NCI-H1694 treated with DMSO at 0.1 percent for 48 hours (cell line): ENCODE measurements at places on chromosomes 5 and 9.

GRCh38 chr5:166505544-166505943 lies 1785.9 kb upstream of the WWC1 start:
- DNase-seq, result no peak

- no peak for DNase-seq
These were observed 143.4 kb downstream of the FAM114A2 start for GRCh38 chr5:153895266-153895665.

DNA sequence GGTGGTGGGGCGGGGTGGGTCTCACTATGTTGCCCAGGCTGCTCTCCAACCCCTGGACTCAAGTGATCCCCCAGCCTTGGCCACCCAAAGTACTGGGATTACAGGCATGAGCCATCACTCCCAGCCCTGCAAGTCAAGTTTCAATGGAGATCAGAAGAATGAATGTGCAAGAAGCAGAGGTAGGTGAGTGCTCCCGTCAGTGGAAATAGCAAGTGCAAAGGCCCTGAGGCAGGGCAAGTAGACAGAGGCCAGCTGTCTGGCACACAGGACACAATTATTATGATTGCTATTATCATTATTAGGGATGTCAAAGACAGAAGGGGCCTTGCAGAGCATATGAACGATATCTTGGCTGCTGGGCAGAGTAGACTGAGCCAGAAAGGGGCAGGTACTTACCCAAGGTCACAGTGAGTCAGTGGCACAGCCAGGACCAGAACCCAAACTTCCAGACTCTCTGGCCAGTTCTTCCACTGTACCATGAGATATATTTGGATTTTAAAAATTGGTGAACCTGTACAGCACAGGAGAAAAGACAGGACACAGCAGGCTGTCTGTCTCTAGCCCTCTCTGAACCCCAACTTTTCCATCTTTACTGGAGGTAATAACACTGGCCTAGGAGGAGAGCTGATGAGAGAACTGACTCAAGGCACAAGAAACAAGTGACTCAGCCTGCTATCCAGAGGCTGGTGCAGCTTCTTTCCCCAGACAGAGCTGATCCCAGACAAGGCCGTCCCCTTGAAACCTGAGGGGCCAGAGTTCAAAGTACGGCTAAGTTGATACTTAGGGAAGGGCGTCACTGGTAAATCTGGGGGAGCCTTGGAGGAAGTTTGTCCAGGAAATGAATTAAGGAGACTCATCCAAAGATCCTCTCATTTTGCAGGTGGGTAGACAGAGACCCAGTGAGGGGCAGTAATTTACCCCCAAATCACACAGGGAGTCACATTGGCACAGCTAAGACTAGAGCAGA lies 1.4 kb downstream of the HDHD3 start:
- no peak for DNase-seq

DNA sequence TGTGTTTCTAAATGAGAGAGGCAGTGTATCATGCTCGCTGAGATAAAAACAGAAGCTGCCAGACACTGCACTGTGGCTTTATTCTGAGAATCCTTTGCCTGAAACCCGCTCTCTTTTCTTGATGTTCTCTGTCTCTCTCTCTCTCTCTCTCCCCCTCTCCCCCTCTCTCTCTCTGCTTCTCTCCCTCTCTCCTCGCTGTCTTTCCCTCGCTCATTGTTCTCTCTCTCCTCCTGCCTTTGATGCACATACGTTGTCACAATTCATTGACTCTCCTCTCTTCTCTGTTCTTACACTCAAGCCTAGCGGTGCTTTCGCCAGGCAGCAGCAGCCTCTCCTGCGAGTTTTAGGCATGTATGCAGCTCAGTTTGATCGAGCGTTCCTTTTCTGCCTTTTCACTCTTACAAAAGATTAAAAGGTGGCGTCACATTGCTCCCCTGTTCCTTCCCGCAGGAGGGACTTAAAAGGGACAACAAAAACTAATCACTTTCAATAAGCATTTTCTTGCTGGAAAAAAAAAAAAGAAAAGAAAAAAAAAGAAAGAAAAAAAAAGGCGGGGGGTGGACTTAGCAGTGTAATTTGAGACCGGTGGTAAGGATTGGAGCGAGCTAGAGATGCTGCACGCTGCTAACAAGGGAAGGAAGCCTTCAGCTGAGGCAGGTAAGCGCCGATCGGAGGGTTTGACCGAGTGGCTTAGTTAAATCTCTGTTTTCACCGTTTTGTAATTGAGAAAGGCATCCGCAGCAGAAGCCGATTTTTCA lies 717.9 kb upstream of the WWC1 start:
- DNase-seq, result peak; percentile 72

DNA sequence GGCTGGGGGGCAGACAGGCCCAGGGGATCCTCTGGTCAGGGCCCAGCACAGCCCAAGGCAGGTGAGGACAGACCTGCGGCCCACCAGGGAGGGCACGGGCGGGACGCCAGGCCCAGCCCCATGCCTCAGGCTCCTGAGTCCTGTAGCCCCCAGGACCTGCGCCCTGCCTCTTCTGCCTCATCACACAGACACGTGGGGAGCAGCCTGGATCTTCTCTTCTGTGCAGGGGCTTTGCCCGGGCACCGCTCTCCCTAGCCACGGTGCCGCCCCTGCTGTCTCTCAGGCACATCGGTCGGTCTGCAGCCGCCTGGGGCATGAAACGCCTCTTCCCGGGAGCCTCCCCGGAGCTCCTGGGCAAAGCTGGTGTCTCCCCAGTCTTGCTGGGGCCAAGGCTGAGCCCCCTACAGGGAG lies 40.2 kb upstream of the EGFL7 start:
- no peak for DNase-seq

DNA sequence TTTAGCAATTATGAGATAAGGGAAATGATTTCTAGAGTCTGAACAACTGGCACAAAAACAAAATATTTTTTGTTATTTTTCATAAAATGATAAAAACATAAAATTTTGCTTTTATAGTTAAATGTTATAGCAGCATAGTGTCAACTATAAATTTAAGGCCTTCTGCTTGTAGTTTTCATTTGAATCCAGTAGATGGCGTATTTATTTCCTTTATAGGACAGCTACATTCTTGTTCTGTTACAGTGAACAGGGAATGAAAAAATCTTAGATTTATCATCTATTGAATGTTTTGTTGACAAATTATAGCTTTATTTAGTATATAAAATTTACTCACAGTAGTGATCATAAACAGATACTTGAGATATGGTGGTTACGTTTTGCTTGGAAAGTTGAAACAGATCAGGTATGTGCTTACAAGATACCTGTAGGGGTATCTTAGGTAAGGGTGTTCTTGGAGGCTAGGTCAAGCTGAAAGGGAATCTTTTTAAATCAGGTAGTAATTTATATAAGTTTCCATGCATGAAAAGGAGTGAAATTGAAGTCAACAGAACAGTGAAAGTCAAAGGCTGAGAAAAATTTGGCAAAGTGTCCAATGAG lies 239.3 kb upstream of the GRIN3A start:
- peak; percentile 56 for DNase-seq

DNA sequence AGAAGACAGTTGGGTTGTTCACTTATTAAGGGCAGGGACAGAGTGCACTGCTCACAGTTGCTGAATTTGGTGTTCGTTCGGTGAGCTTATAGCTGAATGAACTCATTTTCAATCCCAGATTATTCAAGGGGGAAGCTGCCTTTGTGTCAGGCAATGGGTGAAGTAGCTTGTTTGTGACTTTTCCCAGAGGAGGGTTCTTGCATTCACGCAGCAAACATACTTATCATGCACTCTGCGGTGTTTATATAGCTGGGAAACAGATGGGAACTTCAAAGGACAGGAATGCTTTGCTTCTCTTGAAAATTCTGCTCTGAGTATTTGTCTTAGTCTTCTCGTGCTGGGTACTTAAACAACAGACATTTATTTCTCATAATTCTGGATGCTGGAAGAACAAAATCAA lies 64.7 kb upstream of the ABCA1 start:
- peak; percentile 19 for DNase-seq

GRCh38 chr9:113317777-113318176 lies 14.6 kb upstream of the RNF183 start:
- DNase-seq, result no peak

- no peak for DNase-seq
These were observed 33.1 kb downstream of the BTF3 start for GRCh38 chr5:73531356-73531755.

GRCh38 chr5:16976625-16977008 lies 40.5 kb upstream of the MYO10 start:
- no peak for DNase-seq

GRCh38 chr5:112136773-112137172 lies 282.3 kb downstream of the EPB41L4A start:
- DNase-seq, result no peak

- DNase-seq, result no peak
These were observed 3.8 kb downstream of the ZFYVE16 start for GRCh38 chr5:80411589-80412219.

DNA sequence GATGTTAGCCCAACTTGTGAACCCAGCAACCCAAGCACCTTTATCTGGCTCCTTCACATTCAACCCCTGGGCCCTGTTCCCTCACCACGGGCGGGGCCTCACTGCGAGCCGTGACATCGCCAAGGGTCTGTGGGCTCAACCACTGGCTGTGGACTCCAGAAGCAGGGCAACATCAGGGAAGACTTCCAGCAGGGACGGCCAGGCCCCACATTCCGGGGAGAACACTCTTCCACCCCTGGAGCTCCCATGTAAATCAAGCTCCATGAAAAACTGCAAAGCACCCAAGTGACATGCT lies 175.3 kb downstream of the ERCC6L2 start:
- DNase-seq, result no peak

DNA sequence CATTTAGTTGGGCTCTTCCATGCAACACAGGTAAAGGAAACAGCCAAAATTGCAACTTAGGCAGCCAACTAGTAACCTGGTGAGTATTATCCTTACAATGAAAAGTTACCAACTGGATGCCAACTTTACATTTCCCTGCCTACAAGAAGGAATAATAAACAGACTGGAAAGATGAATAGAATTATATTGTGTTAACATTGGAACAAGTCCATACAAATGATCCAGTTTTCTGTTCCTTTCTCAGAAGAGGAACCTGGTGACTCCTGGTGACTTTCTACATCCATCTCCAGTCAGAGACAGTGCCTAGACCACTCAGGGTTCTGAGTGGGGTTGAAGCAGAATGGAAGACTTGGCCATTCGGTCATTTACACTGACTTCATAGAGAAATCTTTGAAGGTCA lies 20.6 kb downstream of the MARCHF3 start:
- DNase-seq, result no peak

GRCh38 chr5:59062986-59063683 lies 480.3 kb downstream of the RAB3C start:
- no peak for DNase-seq

GRCh38 chr9:110777876-110778215 lies 109.3 kb downstream of the MUSK start:
- no peak for DNase-seq

- no peak for DNase-seq
These were observed at the start of gene SH3RF2 for GRCh38 chr5:145936401-145937131. Gene SH3RF2, plus strand, starts transcription at chr5:145936578. Its CDS starts 1,351 bp downstream, at chr5:145937929.

DNA sequence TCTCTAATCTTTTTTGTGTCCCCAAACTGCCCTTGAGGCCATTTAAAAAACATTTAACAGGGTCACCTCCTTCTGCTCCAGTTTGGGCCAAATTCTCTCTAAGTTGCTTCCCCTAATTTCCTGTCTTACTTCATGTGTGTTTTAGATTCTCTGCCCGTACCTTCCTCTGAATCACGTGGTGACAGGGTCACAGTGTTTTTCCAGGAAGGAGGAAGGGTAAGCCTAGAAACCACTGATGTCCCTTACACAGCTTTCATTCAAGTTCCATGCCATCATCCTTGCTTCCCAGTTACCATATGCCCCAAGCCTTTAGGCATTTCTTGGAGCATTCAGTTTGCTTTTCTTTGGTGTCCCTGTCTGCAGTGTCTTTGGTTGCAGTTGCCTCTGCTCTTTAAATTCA lies 42.4 kb upstream of the MACIR start:
- no peak for DNase-seq

GRCh38 chr9:684054-684890 lies 157.2 kb upstream of the DMRT1 start:
- no peak for DNase-seq

DNA sequence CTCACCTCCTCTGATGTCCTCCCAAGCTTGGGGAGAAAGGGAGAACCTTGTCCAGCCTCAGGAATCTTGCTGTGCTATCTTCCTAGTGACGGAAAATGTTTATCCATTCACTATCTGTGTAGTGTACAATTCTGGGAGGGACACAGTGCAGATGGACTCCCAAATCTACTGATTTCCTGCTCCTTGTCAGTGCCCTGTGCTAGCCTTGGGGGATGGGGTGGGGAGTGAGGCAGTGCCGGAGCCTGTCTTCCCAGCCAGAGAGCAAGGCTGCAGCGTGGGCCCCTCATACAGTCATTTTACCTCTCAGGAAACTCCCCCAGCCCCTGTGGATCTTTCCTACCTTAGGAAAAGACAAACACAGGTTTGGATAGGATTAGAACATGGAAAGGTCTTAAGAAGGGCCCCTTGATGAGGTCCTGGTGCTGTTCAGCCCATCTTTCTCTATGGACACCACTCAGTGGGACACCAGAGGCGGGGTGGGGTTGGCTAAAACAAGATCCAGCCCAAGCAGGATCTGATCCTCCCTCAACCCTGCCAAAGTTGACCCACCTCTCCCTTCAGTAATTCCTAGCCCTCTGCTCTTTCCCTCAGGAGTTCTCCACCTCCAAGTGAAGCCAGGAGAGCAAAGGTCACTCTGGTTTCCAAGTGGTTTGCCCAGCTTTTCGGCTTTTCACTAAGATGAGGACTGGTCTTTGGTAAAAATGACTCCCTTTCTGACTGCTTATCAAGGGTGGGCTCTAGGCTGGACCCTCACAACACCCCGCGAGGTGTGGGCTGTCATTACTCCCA lies 3.4 kb downstream of the DOLK start:
- DNase-seq, result no peak

GRCh38 chr5:89277816-89278215 lies 394.8 kb upstream of the MEF2C start:
- DNase-seq, result no peak

- no peak for DNase-seq
These were observed 298.3 kb downstream of the BNC2 start for GRCh38 chr9:16572005-16572734.

DNA sequence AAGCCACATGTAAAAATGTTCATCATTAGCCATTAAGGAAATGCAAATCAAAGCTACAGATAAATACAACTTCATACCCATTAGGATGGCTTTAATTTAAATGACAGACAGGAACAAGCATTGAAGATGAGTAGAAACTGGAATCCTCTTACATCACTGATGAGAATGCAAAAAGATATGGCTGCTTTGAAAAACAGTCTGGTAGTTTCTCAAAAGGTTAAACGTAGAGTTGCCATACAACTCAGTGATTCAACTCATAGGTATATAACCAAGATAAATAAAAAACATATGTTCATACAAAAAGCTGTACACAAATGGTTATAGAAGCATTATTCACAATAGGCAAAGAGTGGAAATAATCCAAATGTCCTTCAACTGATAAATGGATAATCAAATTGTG lies 228.8 kb upstream of the ZNF462 start:
- DNase-seq, result no peak

GRCh38 chr5:21802869-21803490 lies 1050.2 kb downstream of the CDH12 start:
- DNase-seq, result peak; percentile 83

- DNase-seq, result no peak
These were observed 76.3 kb downstream of the SEMA4D start for GRCh38 chr9:89421595-89421994.
